GM23338 (cell line): ENCODE measurements at places on chromosomes 16 and 17. TPM values are rescaled to one million over a fixed set of nuclear protein-coding genes. Genes with fewer than 3 reads are reported as not detected.

GRCh38 chr17:35374766-35375344 lies 1.4 kb upstream of the SLFN11 start:
- no peak for DNase-seq

GRCh38 chr16:17235147-17235815 lies 235.5 kb downstream of the XYLT1 start:
- DNase-seq = no peak

- DNase-seq = no peak
These were observed 39.4 kb downstream of the LITAF start for GRCh38 chr16:11547118-11547916.

DNA sequence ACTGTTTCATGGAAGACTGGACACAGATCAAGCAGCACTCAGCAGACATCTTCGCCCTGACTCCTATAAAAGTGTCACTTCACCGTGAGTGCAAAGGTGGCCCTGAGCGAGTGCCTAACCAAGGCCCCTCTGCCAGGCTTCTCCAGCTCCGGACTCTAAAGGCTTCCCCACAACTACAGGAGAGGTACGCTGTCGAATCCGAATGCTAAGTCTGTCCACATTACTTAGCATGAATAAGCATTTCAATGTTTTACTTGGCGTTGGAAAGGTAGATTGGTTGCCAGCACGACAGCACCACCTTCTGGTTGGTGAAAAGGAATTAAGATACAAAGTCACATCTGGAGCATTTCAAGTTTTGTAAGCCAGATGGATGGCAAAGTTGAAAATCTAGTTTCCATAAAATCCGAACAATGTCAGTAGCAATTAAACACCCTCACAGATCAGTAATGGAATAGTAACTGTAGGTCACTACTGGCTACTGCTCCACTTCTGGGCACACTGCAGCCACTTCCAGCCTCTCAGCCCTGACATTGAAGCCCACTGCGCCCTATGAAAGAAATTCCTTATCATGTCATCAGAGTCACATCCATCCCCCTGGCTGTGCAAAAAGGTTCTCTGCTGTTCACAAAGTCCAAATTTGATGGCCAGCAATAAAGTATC lies 100.9 kb downstream of the PARN start:
- DNase-seq = peak; percentile 90

DNAJA3 gene
- 46.6 and 56.3 TPM in 2 replicates for polyA plus RNA-seq
